Gastroesophageal sphincter (tissue), 4 donors: ENCODE measurements at places on chromosomes 7 and 10.

- no peak for ATAC-seq
Measured at GRCh38 chr7:12231097-12231496, 20.0 kb downstream of the TMEM106B start.

DNA sequence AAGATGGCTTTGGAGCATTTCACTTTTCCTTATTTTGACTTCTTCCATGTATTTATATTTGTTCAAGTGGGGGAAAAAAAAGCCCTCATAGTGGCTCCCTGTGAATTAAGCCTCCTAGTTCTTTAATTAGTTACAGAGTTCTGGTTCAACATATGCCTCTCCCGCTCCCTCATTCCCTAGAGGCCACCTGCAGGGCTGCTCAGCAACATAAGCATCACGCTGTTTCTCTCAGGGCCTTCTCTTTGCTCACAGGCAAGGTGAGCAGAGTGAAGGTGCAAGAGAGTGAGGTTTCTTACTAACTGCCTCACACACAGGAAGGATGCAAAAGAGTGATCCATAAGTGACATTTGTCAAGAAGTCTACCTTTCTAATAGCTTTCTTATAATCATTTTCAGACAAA lies 196.7 kb downstream of the SEMA3E start:
- no peak for ATAC-seq

GRCh38 chr10:293636-294035 lies 158.4 kb downstream of the ZMYND11 start:
- no peak for ATAC-seq

DNA sequence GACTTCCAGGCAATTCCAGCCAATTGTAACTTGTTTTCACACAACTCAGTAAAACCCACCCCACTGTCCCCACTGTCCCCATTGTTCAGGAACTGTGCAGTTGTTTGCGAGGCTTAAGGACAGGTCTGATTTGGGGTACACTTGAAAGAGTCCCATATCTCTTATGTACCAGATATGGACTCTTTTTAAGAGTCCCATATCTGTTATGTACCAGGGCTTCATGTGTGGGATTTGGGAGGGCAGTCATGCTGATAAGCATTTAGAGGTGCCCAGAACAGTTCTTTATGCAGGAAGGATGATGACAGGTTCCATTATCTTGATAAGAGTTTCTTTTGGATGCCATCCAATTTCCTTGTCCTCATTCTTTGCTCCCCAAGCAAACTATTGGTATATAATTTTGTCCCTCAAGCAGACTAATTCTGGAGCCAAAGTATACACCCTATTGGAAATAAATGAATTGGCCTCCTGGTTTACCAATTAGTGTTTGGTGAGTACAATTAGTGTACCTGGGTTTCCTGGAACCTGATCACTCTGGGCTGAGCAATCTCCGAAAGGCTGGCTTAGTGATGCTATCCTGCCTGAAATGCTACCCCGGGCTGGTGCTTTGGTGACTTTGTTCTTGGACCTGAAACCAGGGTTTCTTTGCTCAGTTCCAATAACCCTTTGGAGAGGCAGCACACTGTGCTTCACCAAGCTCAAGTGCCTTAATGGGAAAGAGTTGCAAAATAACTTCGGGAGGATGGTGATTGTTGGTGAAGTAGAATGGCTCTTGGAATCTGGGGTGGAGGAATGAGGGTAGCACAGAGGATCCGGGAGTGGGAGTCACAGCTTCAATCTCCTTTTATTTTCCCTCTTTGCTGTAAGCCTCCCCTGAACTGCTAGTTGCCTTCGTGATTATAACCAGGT lies 6.2 kb upstream of the DMBT1 start:
- no peak for ATAC-seq

DNA sequence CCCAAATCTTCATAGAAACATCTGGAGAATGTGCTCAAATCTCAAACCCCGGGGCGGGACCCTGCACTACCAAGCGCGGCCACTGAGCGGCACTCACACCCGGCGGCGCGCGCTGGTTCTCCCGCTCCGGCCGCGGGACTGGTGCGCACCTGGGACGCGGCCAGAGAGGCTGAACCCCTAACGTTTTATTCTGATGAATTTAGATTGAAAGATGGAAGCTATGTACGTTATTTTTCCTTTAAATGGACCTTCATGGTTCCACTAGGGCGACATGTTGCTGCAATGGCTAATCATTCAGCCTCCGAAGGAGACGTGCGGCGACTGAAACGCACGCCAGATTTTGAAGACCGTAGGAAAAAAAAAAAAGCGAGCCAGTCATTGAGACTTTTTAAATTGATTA lies 107.0 kb upstream of the INSIG1 start:
- peak; percentile 41 for ATAC-seq

GRCh38 chr7:150355666-150356059 lies 13.0 kb upstream of the REPIN1 start:
- no peak for ATAC-seq

DNA sequence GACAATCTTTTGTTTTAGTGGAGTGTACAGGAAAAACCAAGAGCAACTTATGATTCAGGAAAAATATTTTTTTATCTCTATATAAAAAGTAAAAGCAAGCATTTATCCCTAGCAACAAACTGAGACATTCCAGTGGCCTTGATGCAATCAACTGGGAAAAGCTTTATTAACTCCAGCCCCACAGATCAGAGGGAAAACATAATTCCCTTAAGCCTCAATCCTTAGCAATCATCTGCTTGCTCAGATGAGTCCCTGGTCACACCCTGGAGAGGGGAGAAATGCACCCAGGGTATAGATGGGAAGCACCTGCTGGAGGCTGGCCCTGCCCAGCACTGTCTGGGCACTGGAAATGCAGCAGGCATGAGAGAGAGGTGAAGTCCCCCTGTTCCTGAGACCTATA lies 636.6 kb downstream of the TNS3 start:
- ATAC-seq: no peak

GRCh38 chr10:30017556-30017955 lies 41.8 kb downstream of the JCAD start:
- no peak for ATAC-seq

- ATAC-seq: no peak
Measured at GRCh38 chr7:134351424-134351823, 34.7 kb upstream of the SLC35B4 start.

DNA sequence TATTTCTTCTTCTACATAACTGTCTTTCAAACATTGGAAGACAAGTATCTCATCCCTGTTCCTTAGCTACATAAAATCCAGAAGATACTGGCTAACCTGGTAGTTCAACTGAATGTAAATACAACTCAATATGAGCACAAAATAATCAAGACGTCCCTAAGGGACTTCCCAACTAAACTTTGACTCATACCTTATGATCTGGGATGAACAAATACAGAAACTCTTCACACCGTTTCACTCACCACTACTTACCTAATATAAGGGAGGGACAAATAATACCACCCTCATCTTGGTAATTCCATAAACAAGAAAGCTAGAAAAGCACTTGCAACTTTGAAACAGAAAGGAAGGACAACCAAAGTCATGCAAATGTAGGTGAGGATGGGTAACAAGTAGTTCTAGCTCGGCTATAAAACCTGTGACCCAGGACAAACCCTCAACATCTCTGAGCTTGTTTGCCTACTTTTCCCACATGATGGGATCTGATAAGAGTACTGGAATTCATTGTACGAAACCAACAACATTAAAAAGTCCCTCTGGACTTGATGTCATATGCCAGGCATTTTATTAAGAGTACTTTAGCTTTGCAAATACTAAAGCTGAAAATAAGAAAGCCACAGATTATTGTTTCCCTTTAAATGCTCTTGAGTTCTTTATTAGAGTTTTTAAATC lies 121.9 kb downstream of the STRA8 start:
- ATAC-seq: no peak

- no peak for ATAC-seq
Measured at GRCh38 chr10:60224066-60224705, 165.5 kb downstream of the ANK3 start.

DNA sequence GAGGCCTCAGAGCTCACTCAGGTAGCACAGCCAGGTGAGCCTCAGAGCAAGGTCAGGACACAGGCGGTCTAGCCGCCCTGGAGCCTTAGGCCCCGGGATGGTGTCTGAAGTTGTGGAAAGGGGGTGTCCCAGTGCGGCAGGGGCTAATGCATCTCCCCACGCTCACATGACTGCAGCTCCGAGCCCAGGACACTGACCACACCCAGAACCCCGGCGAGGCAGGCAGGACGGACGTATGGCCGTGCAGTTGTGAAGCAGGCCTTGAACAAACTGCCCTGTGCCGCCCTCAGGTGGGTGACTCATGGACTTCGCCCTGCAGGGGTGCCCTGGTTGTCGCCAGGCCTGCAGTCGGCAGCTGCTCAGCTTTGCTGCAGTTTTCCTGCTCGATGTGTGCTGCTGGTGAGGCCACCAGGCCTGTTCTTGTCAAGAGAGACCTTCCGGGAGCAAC lies 5.0 kb upstream of the PRKAR1B start:
- ATAC-seq: peak; percentile 71

- peak; percentile 77 for ATAC-seq
Measured at GRCh38 chr10:122128357-122128756, 139.4 kb downstream of the TACC2 start.

GRCh38 chr7:46852795-46853194 lies 729.1 kb downstream of the TNS3 start:
- no peak for ATAC-seq

DNA sequence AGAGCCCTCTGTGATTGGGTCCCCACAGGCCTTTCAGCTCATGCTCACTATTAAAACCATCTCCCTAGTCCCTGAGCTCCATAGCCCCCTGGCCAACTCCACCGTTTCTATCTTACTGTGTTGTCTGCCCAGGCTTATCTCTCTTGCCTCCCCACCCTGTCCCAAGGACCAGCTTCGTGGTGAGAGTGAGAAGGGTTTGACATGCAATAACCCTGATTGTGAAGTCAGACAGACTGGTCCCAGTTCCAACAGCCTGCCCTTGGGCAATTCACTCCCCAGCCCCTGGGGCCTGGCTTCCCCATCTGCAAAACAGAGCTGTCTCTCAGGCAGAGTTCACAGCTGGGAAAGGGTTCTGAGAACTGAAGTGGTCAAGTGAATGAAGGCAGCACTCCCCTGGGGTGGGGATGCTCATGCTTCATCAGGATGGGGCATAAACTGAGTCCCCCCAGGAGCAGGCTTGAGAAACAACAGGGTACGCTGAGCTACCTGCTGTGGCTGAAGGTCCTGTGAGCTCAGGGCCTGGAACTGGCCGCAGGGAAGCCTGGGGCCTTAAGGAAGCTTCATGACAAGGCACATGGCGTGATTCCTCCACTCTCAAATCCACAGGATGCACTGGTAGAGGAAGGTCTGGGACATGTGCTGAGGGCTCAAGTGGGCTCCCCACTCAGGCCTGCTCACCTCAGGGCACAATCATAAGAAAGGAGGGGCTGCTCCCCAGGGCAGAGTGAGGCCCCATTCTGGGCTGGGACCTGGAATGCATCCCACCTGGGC lies 1.8 kb upstream of the PPIF start:
- no peak for ATAC-seq

DNA sequence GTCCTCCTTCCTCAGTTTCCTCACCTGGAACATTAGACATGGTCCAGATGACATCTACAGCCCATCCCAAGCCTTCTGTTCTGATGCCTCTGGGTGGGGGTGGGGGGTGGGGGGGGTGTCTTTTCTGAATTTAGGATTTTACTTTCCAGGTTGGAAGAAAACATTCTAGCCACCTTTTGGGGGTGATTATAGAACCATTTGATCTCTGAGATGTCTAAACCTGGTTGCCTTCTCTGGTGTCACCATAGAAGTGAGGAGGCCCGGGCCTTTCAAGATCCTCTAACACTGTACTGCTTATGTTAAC lies 411.0 kb upstream of the ZMIZ1 start:
- no peak for ATAC-seq

DNA sequence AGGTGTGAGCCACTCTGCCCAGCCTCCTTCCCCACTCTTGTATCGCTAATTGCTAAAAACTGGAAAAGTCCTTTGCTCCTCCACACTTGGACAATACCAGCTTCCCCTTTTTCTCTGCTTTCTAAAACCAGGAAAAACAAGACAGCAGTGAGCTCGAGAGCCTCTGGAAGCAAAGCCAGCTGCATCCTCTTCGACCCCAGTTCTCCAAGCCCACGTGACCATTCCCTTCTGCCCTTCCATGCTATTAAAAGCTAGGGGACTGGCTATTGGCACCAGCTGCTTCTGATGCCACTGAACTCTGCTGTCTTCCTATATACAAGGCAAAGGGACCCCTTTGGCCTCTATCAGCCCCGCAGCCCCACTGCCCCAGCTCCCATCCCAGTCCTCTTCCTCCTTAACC lies 92.2 kb downstream of the SPDYE5 start:
- no peak for ATAC-seq

GRCh38 chr7:47670729-47671128 lies 88.8 kb upstream of the TNS3 start:
- ATAC-seq: no peak

DNA sequence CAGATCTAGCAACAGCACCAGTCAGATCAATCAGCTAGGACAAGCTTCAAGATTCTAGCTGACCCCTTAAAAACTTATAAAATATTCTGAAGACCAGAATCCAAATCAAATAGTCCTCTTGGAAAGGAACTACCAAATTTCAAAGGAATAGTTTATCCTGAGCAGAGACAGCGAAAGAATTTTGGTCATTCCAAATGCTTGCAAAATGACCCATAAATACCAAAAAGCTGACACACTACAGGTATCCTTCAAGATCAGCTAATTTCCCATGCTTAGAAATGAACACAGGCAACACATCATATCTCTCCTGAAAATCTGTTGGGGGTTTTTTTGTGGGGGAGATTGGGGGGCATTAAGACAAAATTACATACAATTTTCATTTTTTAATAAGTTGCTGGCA lies 78.8 kb downstream of the PDSS1 start:
- no peak for ATAC-seq

DNA sequence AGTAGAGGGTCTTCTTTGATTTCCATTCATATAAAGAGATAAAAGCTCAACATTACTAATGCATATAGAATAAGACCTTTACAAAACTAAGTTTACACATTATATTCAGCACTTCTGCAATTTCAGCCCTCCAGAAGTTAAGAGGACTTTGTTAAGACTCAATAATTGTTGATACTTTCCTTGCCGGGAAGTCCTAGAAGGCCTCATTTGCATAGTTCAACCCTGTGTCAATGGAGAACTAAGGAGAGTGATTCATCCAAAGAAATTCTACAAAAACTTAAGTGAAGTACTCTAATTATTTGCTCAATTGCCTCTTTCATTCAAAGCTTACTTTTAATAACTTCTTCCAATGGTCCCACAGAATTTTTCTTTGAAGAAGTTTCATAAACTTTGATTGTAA lies 1060.3 kb upstream of the CELF2 start:
- no peak for ATAC-seq

DNA sequence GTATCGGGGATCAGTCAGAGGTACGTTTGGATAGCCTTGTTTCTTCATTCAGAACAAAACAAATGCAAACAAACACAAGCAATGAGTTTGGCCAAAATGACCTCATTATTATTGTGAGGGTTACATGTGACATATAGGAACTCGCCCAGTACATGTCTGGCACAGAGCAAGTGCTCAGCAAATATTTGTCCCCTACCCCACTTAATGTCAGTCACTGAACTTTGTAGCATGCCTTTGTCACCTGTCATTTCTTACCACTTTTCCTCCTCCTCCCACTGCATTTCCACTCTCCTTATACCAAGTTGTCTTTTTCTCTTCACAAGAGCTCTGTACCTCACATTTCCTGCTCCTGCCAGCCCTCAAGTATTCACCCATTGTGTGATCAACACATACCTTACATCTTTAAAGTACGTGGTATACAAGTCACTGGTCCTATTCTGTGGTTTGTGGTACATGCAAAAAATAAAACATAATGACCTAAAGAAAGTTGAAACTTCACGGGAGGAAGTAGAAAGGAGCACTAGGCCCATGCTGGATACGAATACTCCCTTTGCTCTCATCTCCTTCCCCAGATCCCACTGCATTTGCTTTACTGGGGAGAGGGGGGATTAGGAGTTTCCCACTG lies 236.0 kb downstream of the INHBA start:
- ATAC-seq: no peak
